ENCODE measurements at places on chromosomes 3 and 15.

- no peak for DNase-seq
Observed at GRCh38 chr3:19046440-19046839, 101.9 kb upstream of the KCNH8 start.

- no peak for DNase-seq
Observed at GRCh38 chr15:44695294-44695693, 15.8 kb downstream of the PATL2 start.

- no peak for DNase-seq
Observed at GRCh38 chr3:52838561-52839267, 3.9 kb upstream of the MUSTN1 start.

GRCh38 chr3:53422954-53423698 is 71.3 kb upstream of the CACNA1D start:
- no peak for DNase-seq

DNA sequence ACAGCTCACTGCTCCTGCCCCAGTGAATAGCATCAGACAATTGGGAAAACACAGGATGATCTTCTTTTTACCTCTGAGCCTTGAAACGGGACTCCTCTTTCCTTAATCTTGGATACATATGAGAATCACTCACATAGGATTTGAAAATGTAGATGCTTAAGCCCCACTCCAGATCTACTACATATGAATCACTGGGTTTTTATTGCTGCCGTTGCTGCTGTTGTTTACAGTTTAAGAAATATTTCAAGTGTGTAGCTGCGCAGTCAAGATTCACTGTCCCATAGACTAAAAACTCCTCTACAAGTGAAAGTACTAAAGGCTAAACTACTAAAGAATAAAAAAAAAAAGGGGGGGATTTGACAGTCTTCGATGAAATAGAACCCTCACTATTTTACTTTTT is 765.9 kb downstream of the NTRK3 start:
- no peak for DNase-seq

GRCh38 chr15:80898040-80898439 is 91.6 kb downstream of the MESD start:
- no peak for DNase-seq

- DNase-seq: no peak
Observed at GRCh38 chr15:101482526-101483371, 6.8 kb downstream of the PCSK6 start.

DNA sequence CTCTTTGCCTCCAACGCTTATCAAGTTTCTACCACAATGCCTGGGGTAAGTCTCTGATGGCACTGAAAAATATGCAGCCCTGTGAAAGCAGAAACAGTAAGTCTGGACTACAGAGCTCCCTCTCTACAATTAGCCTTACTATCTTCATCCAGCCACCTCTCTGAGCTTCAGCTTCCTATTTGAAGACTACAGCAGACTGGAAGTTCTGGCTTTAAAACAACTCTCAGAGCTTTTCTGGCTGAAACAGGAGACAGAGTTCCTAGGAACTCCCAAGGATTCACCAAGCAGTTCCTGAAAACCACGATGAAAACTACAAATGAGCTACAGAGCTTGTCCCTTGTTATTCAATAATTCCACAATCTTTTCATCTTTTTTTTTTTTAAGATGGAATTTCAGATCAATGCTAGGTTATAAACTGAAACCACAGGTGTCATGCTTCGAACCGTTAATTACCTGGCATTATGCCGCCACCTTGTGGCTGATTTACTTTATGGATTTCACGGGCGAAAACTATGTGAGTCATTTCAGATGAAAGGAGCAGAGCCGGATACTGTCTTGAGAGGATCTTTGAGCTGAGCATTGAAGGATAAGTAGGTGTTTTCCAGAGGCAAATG is 3.9 kb downstream of the CRYGS start:
- peak; percentile 46 for DNase-seq

DNA sequence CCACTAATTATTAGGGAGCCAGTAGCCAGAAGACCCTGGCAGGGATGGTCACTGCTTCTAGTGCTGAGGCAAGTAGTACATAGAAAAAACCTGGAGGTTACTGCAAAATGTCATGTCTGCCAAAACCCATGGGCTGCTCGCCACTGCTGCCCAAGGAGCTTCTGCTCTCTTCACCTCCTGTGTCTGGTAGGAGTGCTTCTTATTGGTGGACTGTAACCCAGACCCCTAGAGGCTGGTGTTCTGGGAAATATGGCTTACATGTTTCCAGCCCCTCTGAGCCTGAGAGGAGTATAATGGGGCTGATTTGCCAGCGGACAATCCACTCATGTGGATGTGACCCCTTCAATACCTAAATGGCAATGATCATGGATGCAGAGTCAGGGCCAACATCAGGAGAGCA is 286.4 kb downstream of the EPHB1 start:
- DNase-seq: no peak

- DNase-seq: no peak
Observed at GRCh38 chr15:37693926-37694325, 240.5 kb upstream of the TMCO5A start.

DNA sequence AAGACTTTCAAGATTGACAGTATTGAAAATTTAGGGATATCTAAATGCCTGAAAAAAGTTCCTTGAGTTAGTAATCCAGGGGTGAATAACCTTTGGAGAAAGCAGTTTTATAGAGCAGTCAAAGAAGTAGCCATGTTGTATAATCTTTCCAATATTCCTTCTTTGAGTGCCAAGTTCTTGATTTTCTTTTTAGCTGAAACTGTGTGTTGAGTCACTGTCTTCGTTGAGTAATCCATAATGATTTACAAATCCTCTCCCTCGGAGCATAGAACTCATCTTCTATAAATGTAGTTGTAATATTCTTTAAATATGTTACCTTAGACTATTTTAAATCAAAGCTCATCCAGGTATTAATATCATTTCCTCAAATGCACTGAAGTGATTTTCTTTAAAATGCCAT is 135.2 kb downstream of the BBX start:
- DNase-seq: no peak

GRCh38 chr3:159458982-159459381 is 529.7 kb upstream of the IL12A start:
- DNase-seq: no peak

- DNase-seq: peak; percentile 90
Observed at GRCh38 chr3:120487191-120487650, 36.4 kb upstream of the FSTL1 start.

- DNase-seq: no peak
Observed at GRCh38 chr15:70669966-70670658, 93.2 kb downstream of the UACA start.

GRCh38 chr3:66322436-66322835 is 101.6 kb downstream of the SLC25A26 start:
- peak; percentile 17 for DNase-seq

DNA sequence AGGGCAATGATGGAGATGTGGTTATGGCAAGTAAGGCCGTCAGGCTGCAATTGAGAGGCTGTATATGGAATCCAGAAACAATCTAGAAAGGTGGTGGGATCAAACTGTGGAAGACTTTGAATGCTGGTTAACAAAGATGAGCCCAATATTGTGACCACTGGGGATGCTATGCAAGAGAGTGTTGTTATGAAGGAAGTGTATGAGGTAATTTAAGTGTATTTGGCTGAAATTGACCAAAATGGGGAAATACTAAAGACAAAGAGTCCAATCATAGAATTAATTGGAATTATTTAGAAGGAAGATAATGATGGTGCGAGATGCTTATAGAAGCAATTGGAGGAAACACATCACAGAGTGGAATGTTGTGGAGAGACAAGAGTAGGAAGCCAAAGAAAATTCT is 24.5 kb downstream of the BTLA start:
- no peak for DNase-seq

DNA sequence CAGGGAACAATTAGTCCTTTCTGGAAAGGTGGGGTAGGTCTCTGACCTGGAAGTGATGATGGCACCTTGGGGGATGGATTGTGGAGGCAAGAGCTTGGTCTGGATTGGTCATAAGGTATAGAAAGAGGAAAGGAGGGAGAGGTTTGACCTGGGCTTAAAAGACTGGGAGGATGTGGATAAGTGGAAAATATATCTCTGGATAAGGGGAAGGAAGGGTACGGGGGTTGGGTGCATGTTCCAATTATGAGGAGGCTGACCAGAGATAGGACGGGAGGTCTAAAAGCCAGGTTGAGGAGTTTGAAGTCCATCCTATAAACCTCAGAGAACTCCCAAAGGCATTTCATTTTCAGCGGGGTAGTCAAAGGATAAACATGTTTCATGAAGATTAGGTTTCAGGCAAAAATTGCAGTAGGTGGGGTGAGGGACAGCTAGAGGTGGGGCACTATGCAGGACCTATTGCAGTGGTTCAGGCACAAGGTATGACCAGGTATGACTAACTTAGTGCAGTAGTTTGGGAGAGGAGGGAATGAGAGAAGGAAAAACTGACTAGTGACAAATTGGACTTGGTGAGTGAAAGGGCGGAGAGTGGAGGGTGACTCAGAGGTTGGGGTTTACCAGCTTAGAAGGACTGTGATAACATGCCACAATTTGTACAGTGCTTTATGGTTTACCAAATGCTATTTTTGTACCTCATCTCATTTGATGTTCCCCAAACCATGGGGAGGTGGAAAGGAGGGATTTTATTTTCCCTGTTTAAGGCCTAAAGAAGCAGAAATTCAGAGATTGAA is 10.7 kb downstream of the PDE8A start:
- peak; percentile 49 for DNase-seq
